Smooth muscle cell of the coronary artery (primary cell): ENCODE measurements at places on chromosomes 7 and 10. TPM values are rescaled to one million over a fixed set of nuclear protein-coding genes. Genes with fewer than 3 reads are reported as not detected.

The PRSS37 gene
- not detected in 2 replicates for total RNA-seq

The PLA2G12B gene
- not detected in 2 replicates for total RNA-seq

The TRDMT1 gene
- total RNA-seq: 4.4 and 4.6 TPM in 2 replicates

The PIK3CG gene
- total RNA-seq: 0.12 TPM in 1 of 2 replicates, not detected in the other

The SVOPL gene
- total RNA-seq: not detected in 2 replicates

The SEC61A2 gene
- total RNA-seq: 2.8 and 4.1 TPM in 2 replicates

The MOGAT3 gene
- not detected in 2 replicates for total RNA-seq

The PARP12 gene
- 13.7 and 18.4 TPM in 2 replicates for total RNA-seq

The SERPINE1 gene
- total RNA-seq: 68.8 and 1,526 TPM in 2 replicates

The TFR2 gene
- under 0.01 and 0.08 TPM in 2 replicates for total RNA-seq

The NFE2L3 gene
- total RNA-seq: 0.12 and 3.2 TPM in 2 replicates

The C10orf105 gene
- total RNA-seq: under 0.01 and 0.12 TPM in 2 replicates

The COL17A1 gene
- total RNA-seq: 0.23 and 0.45 TPM in 2 replicates

The CXCL12 gene
- total RNA-seq: 197 and 235 TPM in 2 replicates

The COPS6 gene
- 77.9 and 108 TPM in 2 replicates for total RNA-seq

The NFKB2 gene
- 11.8 and 17.1 TPM in 2 replicates for total RNA-seq

The TACC2 gene
- total RNA-seq: 1.8 and 6.2 TPM in 2 replicates

The AGFG2 gene
- total RNA-seq: 1.2 and 4.7 TPM in 2 replicates

The SUN3 gene
- total RNA-seq: not detected in 2 replicates

The CLDN12 gene
- 21.2 and 36.4 TPM in 2 replicates for total RNA-seq

The COL1A2 gene
- 3,805 and 4,961 TPM in 2 replicates for total RNA-seq

The NME8 gene
- total RNA-seq: not detected in 2 replicates

The FAM180A gene
- total RNA-seq: 7.2 and 16.3 TPM in 2 replicates
